Kidney epithelial cell (primary cell): ENCODE measurements at places on chromosomes 7 and 10.

- DNase-seq = no peak
These were observed 1224.2 kb upstream of the SORCS1 start for GRCh38 chr10:108388706-108389105.

GRCh38 chr10:28378986-28379585, 76.2 kb upstream of the MPP7 start:
- no peak for DNase-seq

DNA sequence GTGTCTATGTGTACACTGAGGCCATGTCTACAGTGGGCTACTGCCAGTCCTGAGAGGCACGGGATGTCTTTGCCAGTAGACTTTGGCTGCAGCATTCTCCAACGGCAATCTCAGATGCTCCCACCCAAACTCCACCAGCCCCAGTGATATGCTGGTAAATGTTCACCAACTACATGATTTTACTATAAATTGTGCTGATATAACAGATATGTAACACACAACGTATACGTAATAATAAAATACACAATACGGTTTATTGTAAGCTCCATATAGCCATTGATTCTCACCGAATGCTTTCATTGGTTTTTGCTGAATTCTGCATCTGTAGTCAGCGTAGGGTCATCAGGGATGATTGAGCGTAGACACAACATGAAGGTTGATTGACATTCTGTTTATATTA, 47.3 kb upstream of the C7orf33 start:
- DNase-seq = no peak

DNA sequence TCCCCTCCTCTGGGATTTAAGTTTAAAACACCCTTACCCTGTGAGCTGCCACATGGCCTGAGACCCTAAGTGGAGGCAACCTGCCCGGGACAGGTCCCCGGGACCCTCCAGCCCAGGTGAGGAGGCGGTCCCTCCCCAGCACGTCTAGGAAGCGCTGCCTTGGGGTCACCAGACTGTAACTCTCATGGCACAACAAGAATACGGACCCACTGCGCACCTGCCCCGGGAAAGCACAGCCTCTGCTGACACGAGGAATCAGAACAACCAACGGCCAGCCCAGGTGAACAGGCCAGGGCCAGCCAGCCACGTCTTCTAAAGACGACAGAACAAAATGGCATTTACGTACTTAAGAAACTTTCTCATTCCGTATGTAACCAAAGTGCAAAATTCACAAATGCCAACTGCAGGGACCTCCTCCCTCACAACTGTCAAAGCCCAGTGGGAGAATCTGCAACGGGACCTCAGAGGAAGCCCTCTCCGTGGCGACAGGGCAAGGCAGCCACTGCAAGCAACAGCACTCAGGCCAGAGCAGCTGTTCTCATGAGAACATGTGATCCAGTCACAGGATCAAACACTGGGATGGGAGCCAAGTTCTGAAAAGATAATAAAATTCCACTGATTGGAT, 208.4 kb downstream of the DIP2C start:
- DNase-seq = no peak

DNA sequence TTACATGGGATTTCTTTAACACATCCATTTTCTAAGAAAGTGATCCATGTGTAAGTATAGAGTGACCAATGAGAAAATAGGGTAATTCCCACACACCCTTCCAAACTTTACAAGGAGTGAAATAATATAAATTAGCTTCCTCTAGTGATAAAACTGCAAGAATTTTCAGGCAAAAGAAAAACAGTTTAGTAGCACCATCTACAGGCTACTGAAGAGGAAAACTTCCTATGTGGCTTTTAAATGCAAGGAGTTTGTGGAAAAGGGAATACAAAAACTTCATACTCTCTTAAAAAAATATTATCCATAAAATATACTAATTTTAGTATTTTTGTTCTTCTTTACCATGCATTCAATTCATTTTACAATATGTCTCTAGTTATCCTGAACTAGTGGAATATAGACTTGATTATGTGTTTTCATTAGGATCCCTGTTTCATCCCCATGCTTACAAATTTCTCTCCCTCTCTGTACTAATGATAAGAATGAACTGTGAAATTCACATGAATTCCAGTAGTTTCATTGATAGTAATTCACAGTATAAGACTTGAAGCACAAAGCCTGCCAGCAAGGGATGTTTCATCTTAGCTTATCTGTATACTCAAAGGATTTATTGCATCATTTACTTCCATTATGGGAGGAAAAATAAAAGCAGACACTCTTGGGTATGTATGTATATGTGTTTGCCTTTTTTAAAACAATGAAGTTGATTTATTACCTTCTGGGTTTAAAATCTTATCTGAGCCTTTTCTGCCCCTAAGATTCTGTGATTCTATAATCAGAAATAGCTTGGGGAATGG, 442.9 kb downstream of the AUTS2 start:
- DNase-seq = no peak

GRCh38 chr7:108459922-108460551, 3.8 kb upstream of the NRCAM start:
- no peak for DNase-seq

DNA sequence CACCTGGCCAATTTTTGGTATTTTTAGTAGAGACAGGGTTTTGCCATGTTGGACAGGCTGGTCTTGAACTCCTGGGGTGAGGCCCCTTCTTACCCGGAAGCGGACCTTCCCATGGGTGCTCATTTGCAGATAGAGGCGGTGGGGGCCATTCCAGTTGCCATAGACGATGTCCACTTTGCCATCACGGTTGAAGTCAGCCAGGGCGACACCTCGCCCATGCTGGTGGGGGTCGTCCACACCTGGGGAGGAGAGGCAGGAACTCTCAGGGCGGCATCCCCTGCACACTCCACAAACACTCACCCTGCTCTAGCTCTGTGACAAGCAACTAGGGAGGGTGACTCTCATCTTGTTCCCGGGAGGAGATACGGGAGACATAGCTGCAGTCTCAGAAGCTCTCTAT, 54.9 kb downstream of the GOLGA7B start:
- DNase-seq = no peak

- no peak for DNase-seq
These were observed 1239.7 kb downstream of the GATA3 start for GRCh38 chr10:9294132-9294663.

GRCh38 chr10:133557381-133557780, 8.0 kb downstream of the SYCE1 start:
- DNase-seq = no peak
